ENCODE measurements at places on chromosomes 5 and 9.

DNA sequence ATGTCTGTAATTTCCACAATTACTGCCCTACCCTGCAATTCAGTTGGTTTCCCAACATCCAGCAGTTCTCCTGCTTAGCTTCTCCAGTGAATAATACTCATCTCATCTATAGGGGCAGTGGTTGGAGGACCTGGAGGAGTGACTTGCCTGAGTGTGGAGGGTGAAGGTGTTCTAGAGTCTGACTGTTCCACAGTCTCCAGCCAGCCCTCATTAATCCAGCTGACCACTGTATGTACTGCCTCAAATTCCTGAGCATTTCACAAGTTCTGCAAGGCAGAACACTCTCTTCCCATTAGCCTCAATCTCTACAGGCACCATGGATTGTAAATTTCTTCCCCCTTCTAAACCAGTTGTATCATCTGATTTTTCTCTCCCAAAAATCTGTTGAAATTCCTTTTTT is 147.4 kb upstream of the NFIL3 start:
- no peak for DNase-seq

- DNase-seq: no peak
Observed at GRCh38 chr9:137233143-137233980, 2.7 kb downstream of the SLC34A3 start.

DNA sequence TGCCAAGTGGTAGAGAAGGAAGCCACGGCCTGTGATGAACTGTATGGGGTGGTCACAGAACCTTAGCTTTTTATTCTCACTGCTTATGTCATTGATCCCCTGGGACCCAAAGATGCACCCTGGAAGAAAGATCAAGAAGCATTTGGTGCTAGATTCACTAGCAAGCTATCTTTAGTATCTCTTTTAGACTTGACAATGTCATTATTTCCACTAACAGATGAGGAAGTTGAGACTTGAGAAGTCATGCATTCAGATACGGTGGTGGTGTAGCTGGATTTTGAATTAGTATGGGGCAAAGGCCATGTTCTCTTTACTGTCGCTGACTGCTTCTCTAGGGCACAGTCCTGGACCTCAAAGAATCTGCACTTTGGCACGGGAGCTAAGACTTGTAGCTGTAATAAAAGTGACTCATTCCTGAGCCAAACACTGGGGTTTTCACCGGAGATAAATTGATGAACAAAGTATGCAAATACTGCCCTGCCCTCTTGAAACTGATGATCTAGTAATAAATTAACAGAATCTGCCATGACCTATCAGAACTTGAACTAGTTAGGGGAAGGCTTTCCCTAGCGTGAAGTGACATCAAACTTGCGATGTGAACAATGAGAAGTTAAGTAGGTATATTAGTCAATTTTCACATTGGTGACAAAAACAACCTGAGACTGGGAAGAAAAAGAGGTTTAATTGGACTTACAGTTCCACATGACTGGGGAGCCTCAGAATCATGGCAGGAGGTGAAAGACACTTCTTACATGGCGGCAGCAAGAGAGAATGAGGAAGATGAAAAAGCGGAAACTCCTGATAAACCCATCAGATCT is 5.4 kb downstream of the GDA start:
- DNase-seq: no peak

DNA sequence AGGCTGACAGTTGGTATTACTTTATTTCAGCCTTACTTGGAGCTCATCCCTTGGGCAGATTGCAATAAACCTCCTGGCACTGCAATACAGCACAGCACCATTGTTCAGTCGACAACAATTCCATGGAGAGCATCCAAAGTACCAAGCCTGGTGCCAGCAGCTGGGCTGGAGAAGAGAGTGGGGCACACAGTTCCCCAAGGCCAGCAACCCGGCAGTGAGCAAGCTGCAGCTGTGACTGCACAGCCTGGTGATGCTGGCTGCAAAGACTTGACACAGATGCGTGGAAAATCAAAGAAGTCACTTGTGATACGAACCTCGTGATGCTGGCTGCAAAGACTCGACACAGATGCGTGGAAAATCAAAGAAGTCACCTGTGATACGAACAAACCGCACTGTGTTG is 125.4 kb downstream of the ATPSCKMT start:
- DNase-seq: no peak

DNA sequence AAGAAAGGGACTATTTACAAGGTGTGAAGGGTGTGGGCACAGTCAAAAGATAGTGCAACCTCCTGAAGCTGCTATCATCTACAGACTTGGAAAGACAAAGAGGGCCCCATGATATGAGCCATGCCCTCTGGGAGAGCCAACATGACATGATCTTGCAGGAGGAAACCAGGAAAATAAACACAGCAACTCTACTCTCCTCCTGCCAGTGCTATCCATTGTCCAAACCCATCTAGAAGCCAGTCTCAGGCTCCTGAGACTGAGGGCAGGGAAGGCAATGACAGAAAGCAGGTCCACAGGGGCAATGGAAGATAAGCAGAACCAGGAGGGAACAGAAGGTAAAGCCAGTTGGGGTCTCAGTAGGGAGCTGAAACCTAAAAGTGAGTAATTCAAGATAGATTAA is 37.1 kb downstream of the PLPP1 start:
- no peak for DNase-seq

All from DMS79 (cell line).